ENCODE measurements at places on chromosomes 6 and 20.

DNA sequence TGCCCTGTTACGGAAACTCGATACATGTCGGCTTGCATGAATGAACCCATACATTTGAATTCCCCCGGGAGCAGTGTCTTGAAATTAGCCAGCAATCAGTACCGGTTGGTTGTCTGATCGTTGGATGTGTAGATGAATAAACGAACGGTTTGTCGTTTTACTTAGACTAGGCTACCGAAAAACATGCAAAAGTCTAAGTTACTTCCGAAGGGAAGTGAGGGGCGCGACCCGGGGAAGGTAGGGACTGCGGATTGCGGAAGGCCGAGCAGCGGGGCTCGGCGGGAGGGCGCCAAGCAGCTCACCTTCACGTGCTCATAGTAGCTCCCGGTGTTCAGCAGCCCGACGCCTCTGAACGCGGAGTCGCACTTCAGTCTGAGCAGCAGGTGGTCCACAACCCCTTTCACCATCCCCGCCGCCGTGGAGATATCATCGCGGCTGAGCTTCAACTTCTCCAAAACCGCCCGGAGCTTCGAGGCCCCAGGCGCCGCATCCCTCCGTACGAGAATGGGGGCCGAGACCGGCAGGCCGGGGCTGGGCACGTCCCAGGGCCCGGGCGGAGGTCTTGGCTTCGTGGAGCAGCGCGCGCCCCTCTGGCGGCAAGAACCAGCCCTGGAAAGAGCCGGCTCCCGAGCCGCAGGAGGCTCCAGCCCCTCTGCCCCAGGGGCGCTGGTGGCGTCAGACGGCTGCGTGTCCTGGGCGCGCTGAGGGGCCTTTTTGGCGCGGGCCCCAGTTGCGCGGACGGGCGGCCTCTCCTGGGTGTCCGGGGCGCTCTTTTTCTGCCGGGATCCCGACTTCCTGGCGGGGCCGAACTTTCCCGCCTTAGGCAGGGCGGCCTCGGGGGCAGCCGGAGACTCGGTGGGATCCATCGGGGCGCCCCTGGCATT is 632 bp downstream of the CGAS start:
- no peak for DNase-seq

- DNase-seq: no peak
Observed at GRCh38 chr6:43992783-43993644, 134.2 kb downstream of the MRPL14 start.

DNA sequence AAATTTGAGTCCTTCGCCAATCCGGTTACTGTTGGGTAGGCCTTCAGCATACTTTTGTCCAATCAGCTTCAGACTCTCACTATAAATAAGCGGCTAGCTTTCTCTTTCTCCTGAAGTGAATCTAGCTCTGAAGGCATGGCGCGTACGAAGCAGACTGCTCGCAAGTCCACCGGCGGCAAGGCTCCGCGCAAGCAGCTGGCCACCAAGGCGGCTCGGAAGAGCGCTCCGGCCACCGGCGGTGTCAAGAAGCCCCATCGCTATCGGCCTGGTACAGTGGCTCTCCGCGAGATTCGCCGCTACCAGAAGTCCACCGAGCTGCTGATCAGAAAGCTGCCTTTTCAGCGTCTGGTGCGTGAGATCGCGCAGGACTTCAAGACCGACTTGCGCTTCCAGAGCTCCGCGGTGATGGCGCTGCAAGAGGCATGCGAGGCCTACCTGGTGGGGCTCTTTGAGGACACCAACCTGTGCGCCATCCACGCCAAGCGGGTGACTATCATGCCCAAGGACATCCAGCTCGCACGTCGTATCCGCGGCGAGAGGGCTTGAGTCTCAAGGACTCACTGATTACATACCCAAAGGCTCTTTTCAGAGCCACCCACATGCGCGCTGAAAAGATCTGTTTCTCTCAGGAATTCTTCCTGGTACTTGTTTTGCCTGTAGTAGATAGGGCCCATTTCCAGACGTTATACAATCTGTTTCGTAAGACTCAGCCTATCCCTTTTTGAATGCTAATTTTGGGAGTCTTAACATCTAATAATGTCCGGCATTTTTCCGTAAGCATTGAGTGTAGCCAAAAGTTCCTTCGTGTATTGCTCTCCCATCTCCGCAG is 102.0 kb downstream of the OR2B2 start:
- DNase-seq: peak; percentile 23

DNA sequence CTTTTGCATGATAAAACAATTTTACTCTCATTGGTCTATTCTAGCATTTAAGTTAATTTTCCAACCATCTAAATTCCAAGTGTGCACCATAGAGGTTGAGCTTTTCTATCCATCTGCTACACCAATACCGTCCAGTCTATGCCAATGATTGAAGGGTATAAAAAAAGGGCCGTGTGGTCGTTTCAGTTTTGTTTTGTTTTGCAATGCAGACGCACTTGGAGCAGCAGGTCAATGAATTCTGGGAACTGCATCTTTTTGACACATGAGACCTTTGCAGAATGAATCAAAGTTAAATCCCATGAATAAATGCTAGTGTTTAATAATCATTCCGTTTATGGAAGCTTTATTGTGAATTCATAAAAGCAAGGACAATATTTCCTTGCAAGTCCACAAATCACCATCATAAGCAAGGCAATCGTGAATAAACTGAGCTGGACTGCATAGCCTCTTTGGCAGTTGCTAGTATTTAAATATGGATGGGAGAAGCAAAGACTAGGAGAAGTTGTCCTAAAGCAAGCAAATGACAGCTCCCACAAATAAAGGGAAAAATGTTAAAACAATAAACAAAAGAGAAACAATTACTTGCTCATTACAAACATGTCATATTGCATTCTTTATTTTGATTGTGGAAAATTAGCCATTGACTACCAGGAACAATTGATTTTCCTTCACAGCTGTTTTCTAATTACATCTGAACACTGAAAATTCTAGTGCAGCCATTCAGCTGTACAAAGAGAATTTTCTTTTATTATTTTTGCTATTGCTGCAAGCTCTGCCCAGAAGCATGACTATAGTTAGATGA is 649.7 kb upstream of the GJE1 start:
- DNase-seq: no peak

GRCh38 chr6:96301781-96302180 is 219.8 kb upstream of the UFL1 start:
- DNase-seq: no peak

GRCh38 chr20:24459733-24460132 is 9.7 kb upstream of the SYNDIG1 start:
- DNase-seq: no peak

DNA sequence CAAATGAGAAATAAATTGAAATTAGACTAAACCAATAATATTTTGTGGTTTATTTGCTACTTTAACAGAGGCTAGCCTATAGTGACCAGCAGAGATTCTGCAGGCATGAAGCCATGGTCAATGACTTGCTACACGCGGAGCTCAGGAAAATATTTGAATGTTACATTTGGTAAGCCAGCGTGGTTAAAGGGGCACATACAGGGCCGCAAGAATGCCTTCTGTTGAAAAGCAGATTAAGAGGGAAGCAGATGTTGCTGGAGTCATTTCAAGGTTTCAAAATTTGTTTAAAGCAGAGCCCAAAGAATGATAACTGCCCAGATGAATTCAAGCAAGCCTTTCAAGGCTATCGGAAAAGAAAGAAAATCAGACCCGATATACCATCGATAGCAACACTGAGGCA is 294.3 kb upstream of the MAN1A1 start:
- DNase-seq: no peak

GRCh38 chr20:50274570-50275430 is 84.2 kb downstream of the CEBPB start:
- no peak for DNase-seq

- DNase-seq: no peak
Observed at GRCh38 chr20:13771853-13772453, 12.8 kb downstream of the ESF1 start.

DNA sequence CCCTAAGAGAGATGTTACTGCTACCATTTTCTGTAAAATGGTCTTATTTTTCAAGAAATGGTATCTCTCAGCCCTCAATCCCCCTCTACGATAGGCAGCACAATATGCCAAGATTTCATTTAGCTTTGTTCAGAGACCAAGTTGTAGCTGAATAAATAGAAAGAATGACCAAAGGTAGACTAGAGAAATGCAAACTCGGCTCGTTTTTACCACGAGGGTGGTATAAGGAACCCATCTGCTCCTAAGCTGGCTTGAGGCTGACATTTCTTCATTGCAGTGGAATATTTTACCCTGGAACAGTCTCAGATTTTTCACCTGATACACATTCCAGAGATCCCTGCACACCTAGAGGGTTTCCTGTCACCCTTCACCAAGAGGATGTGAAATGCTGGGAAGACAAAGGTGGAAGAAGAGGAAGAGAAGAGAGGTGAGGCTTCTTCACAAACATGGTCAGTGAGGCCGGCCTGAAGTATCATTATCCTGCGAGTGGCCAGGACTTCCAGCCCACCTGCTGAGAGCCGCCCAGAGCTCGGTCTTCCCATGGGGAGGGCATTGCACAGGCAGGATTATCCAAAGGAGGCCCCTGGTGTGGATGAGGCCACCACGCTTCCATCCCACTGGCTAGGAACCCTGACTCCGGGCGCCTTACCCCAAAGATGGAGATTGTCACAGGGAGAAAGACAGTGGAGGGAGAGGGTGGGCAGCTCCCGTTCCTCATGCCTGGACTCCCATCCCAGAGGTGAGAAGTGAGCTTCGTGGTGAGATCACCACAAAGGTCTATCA is 57.1 kb upstream of the AFDN start:
- no peak for DNase-seq
